ENCODE measurements at places on chromosomes 12 and 14.

GRCh38 chr14:32847867-32848266 is 90.8 kb upstream of the NPAS3 start:
- no peak for DNase-seq

DNA sequence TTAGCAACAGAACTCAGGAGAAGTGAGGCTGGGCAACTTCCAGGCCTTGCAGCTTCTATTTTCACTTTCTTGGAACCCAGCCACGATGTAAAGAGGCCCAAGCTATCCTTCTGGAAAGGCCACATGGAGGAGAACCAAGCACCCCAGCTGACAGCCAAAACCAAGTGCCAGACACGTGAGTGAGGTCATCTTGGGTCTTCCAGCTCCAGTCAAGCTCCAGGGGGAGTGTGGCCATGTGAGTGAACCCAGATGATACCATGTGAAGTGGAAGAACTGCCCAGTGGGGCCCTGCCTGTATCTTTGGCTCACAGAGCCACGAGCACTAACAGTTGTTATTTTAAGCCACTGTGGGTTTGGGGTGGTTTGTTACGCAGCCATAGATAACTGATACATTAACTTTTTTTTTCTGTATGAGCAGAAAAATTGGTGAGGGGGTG is 126.8 kb upstream of the MAP1LC3B2 start:
- no peak for DNase-seq

DNA sequence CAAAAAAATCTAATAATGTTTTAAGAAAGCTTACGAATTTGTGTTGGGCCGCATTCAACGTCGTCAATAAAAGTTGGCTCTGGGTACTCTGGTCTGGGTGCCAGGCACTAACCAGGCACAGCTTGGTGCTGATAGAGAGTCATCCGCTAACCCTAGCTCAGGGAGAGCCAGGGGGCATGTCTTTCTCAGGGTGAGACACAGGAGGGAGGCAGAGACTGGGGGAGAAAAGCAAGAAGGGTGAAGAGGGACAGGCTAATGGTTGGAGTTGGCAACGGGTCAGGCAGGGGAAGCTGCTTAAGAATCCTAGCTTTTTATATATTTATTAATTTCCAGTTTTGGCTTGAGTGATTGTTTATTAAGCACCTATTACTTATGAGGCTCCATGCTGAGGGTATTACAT is 105.0 kb downstream of the CMKLR1 start:
- DNase-seq, result no peak

DNA sequence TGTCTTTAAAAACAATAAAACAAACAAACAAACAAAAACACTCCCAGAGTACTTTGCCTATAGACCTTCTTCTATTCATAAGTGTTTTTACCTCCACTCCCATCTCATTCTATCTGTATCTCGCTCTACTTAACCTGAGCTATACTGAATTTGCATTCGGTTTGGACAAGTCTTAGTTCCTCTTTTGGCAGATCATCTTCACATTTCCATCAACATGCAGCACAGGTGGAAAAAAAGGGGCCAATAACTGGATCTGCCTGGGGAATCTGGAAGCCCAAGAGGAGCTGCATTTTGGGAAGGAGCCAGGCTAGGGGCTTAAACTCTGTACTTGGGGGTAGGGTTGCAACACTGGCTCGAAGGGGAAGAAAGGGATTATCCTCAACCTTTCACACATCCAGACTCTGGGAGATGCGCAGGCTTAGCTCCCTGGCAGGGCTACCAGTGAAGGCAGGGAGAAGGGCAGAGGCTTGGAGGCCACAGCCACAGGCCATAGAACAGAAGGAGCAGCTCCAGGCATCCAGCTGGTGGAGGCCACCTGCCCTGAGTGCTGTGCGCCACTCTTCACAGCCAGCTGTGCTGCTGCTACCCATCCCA is 4.1 kb downstream of the NINJ2 start:
- no peak for DNase-seq
